ENCODE measurements at places on chromosomes 3 and 15.

GRCh38 chr15:25903024-25903581 is 40.0 kb upstream of the ATP10A start:
- DNase-seq: no peak

DNA sequence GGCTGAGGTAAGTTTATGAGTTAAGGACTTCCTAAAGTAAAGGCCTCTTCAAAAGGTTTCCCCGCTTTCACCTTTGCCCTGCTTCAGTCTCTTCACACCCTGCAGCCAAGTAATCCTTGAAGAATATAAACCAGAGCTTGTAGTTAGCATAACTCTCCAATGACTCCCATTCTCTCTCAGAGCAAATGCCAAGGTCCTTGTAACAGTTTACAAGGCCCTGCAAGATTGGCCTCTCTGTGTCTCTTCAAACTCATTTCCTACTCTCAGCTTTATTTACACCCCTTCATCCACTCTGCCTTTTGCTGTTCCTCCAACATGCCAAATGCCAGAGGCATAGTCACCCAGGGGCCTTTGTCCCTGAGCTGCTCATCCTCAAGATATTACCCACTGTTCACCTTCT is 60.5 kb upstream of the MME start:
- no peak for DNase-seq

DNA sequence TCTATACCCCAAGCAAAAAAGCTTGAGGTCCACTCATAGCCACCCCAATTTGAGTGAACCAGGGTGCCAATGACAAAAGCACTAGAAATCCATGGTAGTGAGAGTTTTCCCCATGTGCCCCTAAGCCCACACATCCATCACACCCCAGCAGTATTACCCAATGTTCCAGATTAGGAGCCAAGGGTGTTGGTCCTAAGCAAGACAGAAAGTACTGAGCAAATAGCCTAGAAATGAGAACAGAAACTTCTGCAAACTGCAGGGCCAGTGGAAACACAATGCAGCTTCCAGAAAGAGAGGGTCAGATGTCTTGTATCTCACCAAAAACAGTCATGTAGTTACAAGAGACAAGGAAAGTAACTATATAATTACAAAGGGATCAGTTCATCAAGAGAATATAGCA is 10.9 kb upstream of the OXTR start:
- DNase-seq: no peak

GRCh38 chr3:197003461-197004385 is 25.9 kb downstream of the MELTF start:
- DNase-seq: peak; percentile 40

DNA sequence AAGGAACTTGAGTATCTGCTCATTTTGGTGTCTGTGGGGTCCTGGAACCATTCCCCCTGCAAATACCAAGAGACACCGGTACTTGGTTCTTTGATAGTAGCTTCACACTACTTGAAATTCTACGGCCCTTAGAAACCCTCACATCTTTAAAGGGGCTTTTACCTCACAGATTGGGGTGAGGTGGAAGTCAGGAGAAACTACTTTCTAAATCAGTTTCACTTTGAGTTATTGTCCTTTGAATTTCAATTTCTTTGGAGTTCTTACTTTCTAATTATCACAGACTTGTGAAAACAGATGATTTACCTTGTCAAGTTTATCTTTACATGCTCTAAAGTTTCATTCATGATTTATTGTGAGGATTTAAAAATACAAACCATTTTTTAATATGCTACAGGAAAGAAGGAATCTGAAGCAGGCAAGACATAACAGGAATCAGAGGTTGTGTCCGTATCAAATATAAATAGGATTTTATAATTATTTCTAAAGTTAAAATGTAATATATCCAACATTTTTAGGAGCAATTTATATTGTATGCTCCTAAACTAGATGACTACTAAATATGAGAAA is 98.9 kb downstream of the NEDD4 start:
- DNase-seq: no peak

DNA sequence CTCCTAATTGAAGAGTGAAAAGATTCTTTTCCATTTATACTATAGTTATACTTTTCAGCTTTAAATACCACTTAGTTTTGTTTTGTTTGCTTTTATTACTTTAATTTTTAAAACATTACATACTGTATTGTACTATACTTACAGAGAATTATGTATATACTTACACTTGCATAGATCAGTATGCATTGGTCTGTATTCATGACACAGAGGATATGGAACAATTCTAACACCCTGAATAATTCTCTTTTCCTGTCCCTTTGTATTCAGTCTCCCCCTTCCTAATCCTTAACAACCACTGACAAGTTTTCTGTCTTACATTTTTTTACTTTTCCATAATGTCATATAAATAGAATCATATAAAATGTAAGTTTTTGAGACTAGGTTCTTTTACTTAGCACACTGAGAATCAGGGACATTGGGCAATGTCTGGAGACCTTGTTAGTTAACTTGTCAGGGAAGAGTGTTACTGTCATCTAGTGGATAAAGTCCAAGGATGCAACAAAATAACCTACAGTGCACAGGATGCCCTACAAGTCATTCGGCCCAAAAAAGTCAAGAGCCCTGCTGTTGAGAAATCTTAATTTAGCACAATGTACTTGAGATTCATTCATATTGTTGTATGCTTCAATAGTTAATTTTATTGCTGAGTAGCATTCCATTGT is 95.7 kb upstream of the MCTP2 start:
- no peak for DNase-seq
